H1 (cell line): ENCODE measurements at places on chromosomes 7 and 10. TPM values are rescaled to one million over a fixed set of nuclear protein-coding genes. Genes with fewer than 3 reads are reported as not detected.

- no peak for DNase-seq
These were observed 127.1 kb downstream of the GATA3 start for GRCh38 chr10:8181496-8182157.

- no peak for DNase-seq
These were observed 72.7 kb downstream of the COL13A1 start for GRCh38 chr10:69874449-69874848.

REPIN1 gene
- 98.6 and 147 TPM in 2 replicates for polyA plus RNA-seq

GRCh38 chr7:146875981-146876380 lies 759.4 kb downstream of the CNTNAP2 start:
- no peak for DNase-seq

PKD1L1 gene
- 0.35 and 0.46 TPM in 2 replicates for polyA plus RNA-seq

DNA sequence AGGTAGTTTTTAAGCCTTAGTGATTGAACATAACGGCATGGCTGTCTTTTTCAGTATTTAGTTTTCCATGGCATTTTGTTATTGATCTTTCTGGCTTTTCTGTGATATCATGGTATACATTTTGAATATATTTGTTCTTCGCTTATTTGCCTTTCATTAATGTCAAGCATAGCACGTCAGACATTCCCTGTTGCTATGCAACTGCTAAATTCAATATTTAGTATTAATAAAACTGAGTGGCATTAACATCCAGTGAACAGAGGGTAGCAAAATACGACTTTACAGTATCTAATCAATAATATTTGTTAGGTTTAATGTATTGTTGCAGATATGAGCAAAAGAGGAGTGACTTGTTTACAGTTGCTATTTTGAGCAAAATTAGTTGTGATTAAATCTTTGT lies 72.5 kb downstream of the LCOR start:
- DNase-seq, result no peak

DNA sequence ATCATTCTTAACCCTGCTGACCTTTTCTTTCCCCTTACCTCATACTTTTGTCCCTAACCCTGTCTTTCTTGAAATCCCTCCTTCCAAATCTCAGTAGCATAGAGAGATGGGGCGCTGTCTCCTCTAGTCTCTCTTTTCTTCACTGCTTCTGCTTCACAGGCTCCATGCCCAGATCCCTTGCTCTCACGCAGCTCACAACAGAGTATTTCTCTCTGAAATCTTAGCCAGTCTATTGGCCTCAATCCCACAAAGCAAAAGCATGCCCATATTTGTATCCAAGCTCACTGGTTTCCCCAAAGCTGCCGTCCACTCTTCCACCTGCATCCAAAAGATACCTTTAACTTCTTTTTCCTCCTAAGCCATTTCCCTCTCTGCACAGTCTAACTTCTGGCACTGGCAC lies 526.8 kb downstream of the PLXDC2 start:
- no peak for DNase-seq

DNA sequence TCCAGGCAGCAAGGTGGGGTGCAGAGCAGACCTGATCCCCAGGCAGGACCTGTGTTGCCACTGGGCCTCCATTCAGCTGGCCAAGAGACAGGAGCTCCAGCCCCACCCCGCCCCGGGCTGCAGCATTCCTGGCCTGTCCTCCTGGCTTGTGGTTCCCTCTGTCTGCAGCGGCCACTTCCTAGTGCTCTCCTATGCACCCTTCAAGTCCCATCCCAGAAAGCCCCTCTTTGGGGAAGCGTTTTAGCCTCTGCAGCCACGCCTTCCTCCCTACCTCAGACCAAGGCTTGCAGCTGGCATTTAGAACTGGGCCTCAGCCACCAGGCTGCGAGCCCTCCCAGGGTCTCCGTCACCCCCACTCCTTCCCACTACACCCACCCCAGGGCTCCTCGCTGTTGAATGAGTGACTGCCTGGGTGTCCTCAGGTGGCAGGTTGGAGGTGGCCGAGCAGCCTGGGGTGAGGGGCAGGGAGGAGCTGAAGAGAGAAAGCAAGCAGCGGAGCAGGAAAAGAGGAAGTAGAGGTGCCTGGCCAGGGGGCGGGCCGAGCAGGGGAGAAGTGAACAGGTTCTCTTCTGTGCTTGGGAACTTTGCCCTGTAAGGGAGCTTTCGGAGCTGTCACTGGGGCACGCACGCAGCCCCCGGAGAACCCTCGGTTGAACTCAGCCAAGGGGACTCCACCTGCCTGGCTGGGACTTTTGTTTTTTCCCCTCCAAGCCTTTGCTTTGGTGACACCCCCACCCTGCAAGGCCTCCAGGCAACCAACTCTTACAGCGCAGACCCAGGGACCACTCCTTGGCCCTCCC lies 109.1 kb upstream of the TNRC18 start:
- DNase-seq, result peak; percentile 69

- DNase-seq, result no peak
These were observed 119.5 kb upstream of the KLF6 start for GRCh38 chr10:3904419-3904960.

DNA sequence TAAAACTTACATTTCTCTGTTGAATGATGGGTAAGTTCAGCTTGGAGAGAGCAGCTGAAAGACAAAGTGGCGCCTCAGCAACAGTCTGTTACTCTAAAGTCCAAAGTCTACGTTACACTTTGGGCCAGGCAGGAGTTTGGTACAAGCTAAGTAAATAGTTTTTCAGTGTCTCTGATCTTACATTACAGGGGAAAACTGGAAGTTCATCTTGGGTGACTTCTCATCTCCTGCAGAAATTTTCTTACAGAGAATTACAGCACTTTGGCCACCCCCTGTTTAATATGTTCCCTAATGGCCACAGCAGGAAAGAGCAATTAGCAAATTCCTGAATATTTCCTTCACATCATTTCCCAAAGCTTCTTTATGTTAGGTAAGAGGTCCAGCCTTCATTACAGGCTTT lies 67.1 kb downstream of the ABCC2 start:
- DNase-seq, result no peak

DNA sequence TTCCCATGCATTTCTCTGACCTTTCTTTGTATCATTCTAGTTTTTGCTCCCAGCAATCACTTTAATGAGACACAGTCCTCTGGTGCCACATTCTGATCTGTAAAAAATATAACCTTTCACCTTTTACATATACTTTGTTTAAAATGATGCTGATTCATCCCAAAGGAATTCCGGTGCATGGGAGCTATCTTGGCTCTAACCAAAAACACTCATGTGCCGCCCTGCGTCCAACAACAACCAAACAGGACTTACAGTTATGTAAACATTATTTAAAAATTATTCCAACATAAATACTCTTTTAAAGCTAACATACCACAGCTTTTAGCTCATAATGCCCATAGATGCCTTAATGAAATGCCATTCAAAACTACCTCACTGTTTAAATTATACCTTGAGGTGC lies 7.7 kb upstream of the OPALIN start:
- DNase-seq, result no peak

HECW1 gene
- 2.9 and 5.8 TPM in 2 replicates for polyA plus RNA-seq

DNA sequence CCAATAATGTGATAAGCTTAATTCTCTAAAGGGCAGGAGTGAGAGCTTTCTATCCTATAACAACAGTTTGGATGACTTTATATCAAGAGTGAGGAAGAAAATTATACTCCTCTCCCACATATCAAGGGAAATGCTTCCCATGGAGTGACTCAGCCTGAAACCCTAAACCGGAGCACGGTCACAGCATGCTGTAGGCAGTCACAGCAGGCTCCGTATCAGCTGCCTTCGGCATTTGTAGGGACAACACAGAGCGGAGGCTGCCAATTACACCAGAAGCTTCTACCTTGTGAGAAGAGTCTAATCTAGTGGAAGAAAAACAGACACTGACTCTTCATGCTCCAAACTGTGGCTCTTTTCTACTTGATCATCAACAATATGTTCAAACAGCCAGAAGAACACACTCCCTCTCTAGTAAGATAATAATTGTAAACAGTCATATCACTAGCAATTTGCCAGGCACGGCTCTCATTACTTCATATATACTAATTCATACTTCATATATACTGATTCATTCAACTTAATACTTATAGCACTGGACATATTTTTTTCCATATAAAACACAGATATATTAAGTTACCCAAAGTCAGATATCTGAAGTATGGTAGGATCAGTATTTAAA lies 65.9 kb downstream of the DGKB start:
- DNase-seq, result peak; percentile 29

GUSB gene
- 71.3 and 107 TPM in 2 replicates for polyA plus RNA-seq

DLX6 gene
- not detected in 2 replicates for polyA plus RNA-seq
